Stimulated activated CD4-positive, alpha-beta T cell treated with anti-CD3 and anti-CD28 coated beads, Interleukin-12 subunit alpha, Interleukin-12 subunit beta, amount 100 ng/mL, for 4 hours (primary cell): ENCODE measurements at places on chromosomes 11 and 22.

DNA sequence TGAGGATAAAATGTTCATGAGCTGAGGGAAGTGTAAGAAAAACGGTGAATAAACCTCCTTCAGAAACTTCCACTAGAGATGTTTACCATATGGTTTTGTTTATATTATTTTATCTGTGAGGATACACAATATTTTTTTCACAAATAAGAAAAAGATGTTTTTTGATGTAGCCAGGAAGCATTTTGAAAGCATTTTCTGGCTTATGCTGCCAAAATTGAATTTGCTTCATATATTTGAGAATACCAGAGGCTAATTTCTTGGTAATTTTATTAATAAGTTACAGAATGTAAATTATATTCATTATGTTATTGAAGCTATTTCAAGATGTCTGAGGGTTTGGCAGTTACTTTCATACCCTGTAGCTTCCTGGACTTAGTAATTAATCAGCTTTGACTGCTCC lies 686.6 kb downstream of the LUZP2 start:
- DNase-seq: no peak

GRCh38 chr22:38383417-38383816 lies 66.2 kb upstream of the CSNK1E start:
- no peak for DNase-seq

GRCh38 chr22:49587421-49587820 lies 240.3 kb downstream of the BRD1 start:
- no peak for DNase-seq

GRCh38 chr11:68031144-68031464 lies 623 bp downstream of the NDUFS8 start:
- peak; percentile 15 for DNase-seq

GRCh38 chr22:40367342-40367741 lies 3.1 kb upstream of the SGSM3 start:
- DNase-seq: no peak

DNA sequence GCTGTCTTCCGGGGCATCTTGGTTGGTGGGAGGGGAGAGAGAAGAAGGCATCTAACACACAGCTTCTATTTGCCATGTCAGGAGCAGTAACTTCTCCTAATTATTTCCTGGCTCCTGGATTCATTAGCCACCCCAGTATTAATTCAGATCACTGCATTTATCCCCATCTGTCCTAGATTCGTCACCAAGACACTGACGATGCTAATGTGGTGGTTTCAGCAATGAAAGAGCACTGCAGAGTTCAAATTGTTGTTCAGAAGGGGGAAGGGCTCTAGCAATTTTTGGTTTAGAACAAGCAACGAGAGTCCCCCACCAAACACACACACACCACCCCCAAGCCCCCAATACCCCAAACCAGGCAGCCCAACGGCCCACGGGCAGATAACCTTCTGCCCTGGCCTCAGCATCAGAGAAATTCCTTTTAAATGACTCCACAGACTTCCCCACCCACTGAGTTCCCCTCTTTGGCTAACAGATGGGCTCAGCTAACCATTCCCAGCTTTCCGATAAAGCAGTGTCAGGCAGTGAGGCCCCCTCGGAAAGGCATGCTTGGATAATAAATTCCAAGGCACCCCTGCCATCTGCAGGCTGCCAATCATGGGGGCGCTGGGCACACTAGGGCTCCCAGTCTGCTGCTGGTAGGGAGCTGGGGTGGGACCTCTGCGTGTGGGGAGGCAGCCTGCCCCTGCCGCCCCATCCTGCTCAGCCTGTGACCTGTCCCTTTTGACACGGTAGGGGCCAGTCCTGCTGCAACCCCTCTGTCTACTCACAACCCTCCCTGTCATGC lies 453.5 kb downstream of the MIAT start:
- DNase-seq: no peak

GRCh38 chr11:62504158-62504973 lies 42.2 kb downstream of the AHNAK start:
- DNase-seq: no peak

- DNase-seq: no peak
Observed at GRCh38 chr11:10456519-10456918, 1.5 kb downstream of the AMPD3 start.

- peak; percentile 92 for DNase-seq
Observed at GRCh38 chr22:49934891-49935557, 16.6 kb downstream of the CRELD2 start.

- DNase-seq: no peak
Observed at GRCh38 chr22:17916226-17916889, 108.0 kb downstream of the MICAL3 start.

DNA sequence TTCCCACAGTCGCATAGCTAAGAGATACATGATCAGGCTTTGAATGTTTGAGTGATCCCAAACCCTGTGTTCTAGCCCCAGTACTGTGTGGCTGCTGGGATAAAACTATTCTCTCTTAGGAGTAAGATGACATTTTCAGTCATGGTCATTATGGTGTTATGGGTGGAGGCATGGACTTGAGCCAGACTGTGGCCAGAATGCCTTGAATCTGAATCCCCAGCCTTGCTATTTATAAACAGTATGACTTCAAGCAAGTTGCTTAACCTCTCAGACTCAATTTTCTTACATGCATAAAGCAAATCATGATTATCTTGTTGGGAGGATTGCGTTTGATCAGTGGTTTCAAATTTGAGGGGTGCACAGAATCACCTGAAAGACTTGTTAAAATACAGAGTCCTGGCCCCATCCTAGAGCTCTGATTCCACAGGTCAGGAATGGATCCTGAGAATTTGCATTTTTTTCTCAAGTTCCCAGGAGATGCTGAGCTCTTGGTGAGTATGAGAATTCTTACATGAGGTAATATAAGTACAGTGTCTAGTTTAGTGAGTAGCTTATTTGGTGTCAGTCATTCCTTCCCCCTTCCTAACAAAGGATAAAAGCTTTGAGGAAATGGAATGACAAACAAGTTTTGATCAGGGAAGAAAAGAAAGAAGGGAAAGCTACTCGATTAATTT lies 571.7 kb downstream of the METTL15 start:
- no peak for DNase-seq

GRCh38 chr11:32659672-32660071 lies 76.0 kb downstream of the EIF3M start:
- DNase-seq: no peak

- no peak for DNase-seq
Observed at GRCh38 chr11:79229047-79229446, 211.8 kb downstream of the TENM4 start.

GRCh38 chr11:116832350-116833290 lies 2.9 kb downstream of the APOC3 start:
- no peak for DNase-seq

- no peak for DNase-seq
Observed at GRCh38 chr11:19330416-19330815, 89.7 kb upstream of the E2F8 start.

DNA sequence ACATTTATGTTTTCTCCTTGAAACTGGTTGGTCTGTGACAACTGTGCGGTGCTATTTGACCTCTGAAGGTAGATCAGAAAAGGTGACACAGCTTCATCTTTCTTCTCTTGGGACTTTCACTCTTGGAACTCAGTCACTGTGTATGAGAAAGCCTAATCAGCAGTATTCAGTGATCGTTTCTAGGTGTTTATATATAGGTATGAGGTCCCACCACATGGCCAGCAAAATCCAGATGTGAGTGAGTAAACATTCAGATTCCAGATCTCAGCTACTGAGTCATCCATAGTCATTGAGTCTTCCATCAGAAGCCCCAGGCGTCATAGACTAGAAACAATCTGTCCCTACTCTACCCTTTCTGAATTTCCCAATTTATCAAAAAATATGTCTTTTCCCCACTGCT lies 117.3 kb upstream of the CTSC start:
- DNase-seq: no peak

DNA sequence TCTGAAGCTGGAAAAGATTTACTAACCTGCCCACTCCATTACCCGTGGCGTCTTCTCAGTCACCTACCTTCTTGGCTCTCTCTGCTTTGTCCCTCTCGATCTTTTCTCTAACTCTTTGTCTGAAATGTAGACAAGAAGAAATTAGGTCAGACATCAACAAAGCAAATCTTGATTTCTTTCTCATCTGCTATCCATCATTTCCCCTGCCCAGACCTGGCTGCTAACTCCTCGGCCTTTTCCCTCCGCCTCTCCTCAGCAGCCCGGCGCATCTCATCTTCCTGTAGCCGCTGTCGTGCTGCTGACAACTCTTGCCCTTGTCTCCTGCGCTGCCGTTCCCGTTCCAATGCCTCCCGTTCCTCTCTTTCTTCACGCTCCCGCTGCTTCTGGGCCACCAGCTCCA lies 1.2 kb downstream of the UBXN1 start:
- no peak for DNase-seq

DNA sequence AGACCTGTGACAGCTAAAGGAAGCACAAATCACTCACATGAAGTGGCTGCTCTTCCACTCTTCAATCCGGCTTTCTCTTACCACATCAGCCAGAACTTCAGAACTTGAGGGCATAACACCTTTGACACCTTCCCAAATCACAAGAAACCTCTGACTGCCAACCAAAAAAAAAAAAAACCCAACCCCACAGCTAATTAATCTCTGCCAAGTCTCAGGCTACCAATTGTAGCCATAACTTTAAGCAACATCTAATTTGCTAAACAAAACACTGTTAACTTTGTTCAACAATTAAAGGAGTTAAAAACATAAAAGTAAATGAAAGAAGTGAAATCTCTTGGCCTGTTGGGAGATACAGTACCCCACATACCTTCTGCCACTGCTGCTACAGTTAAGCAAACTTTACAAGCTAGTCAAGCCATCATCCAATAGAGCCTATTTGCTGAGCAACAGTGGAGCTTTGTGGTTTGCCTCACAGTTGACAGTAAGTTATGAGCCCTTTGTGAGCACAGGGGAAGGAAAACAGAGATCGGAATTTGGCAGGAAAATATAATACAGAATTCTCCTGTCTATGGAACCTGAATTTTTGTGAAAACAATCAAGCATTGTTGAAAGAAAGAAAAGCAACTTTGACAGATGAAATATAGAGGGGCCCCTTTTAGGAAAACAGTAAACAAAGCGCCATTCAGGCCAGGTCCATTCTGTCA lies at the start of gene SOX6:
TSS of gene SOX6 (minus strand) at position 490 of the 704 bp plus-strand sequence. CDS start 15,298 bp downstream, outside the sequence.
- no peak for DNase-seq

DNA sequence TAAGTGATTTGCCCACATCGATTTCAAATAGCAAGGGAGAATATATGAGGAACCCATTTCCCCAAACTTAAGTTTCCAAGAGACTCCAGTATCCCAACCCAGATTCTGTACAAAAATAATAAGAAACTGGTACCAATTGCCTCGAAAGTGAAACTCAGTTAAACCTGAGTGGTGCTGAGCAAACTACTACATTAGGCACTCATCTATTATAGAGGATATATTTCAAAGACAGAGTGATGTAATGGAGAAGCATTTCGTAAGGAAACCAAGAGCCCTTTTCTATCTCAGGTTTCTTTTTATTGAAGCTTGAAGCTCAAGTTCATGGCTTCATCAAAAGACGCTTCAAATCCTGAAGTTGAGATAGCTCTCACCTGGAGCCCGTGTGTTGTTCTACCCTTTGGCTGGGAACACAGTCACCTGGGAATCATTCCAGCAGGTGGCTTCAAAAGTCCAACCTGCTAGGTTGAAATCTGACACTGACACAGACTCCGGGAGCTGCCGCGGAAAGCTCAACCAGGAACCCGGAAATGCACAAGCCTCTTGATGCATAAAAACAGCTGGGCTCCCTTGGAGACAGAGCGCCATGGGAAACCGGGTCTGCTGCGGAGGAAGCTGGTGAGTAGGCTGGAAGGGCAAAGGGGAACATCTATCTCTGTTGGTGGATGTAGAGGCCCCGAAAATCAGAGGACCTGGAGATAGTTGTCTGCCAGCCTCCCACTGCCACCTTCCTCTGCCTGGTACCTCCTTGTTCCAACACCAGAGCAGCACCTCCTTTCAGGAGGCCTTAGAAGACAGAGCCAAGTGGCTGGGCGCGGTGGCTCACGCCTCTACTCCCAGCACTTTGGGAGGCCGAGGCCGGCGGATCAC lies at the start of gene C11orf52:
TSS of gene C11orf52 (plus strand) at position 524 of the 867 bp plus-strand sequence. CDS start at position 584, 60 bp downstream.
- no peak for DNase-seq

GRCh38 chr11:68213135-68213515 lies at the start of gene KMT5B:
TSS of gene KMT5B (minus strand) at chr11:68213296. CDS start at chr11:68190076, 23,220 bp downstream.
- DNase-seq: peak; percentile 67

- DNase-seq: no peak
Observed at GRCh38 chr11:60992842-60993409, 21.4 kb downstream of the CD6 start.

DNA sequence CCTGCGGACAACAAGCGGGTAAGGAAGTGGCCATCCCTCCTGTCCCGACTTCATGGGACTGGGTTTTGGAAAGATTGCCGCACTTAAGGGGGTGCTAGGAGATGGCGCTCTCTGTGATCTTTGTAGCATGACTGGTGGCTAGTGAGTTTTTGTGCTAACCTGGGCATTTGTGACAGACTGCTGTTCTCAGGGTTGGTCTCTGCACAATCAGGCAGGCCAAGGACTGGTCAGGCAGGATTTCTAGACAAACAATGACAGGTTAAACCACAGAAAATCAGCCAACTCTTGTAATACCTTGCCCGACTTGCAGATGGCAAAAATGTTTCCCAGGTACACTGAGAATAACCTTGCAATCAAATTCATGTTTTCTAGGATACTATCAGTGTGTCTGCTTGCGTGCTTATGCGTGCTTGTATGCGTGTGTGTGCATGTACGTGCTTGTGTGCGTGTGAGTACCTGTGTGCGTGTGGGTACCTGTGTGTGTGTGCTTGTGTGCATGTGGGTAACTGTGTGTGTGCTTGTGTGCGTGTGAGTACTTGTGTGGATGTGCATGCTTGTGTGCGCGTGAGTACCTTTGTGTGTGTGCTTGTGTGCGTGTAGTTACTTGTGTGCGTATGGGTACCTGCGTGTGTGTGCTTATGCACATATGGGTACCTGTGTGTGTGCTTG lies 25.6 kb upstream of the SORL1-AS1 start:
- DNase-seq: no peak

GRCh38 chr11:720017-720641 lies 14.1 kb downstream of the EPS8L2 start:
- no peak for DNase-seq

GRCh38 chr11:77517226-77517625 lies 43.3 kb upstream of the PAK1 start:
- DNase-seq: no peak

GRCh38 chr22:39664485-39665200 lies 94.1 kb downstream of the CACNA1I start:
- DNase-seq: peak; percentile 34

- DNase-seq: no peak
Observed at GRCh38 chr22:49551897-49552614, 275.6 kb downstream of the BRD1 start.
